ENCODE measurements at places on chromosomes 13 and 19.

DNA sequence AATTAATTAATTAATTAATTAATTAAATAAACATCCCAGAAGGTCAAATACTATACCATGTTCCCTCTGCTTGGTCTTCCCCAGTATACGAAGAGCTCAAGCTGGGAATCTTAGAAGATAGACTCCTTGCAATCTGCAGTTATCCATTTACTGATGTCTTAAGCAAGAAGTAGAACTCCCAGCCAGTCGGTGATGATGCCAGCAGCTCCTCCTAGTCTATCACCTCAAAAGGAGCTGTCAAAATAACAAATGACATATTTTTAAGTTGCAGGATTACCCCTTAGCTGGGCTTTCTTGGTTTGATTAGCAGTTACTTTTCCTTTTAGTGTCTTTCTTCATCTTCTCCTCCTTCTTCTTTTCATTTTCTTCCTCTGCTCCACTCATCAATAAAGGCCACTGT lies 6.0 kb upstream of the ZNF507 start:
- DNase-seq = no peak

GRCh38 chr13:98653463-98653985 lies 76.6 kb upstream of the STK24 start:
- peak; percentile 87 for DNase-seq

DNA sequence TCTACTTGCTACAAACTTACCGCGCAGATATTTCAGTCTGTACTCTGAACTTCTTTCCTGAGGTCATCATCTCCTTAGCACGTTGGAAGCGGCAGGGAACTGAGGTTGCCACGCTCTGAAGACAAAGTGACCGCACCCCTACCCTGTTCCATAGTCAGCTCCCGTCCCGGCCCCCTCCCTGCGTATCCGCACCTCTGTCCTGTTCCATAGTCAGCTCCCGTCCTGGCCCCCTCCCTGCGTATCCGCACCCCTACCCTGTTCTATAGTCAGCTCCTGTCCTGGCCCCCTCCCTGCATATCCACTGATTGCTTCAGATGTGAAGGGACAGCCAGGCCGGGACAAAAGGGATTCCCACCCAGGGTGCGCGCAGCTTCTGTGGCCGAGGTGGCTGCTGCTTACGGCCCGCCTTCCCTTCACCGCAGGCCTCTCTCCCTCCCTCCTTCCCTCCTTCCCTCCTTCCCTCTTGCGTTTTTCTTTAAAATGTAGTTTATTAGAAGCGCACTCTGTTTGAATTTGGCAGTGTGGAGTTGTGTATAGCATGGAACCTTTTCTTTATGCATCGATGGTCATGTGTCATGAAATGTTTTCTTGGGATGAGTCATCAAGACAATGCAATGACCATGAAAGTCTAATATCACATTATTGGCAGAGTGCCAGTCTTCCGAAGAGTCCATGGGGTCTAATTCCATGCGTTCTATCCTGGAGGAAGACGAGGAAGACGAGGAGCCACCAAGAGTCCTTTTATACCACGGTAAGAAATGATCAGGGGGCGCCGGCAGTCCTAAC lies 21.9 kb upstream of the NDUFS7 start:
- peak; percentile 83 for DNase-seq

DNA sequence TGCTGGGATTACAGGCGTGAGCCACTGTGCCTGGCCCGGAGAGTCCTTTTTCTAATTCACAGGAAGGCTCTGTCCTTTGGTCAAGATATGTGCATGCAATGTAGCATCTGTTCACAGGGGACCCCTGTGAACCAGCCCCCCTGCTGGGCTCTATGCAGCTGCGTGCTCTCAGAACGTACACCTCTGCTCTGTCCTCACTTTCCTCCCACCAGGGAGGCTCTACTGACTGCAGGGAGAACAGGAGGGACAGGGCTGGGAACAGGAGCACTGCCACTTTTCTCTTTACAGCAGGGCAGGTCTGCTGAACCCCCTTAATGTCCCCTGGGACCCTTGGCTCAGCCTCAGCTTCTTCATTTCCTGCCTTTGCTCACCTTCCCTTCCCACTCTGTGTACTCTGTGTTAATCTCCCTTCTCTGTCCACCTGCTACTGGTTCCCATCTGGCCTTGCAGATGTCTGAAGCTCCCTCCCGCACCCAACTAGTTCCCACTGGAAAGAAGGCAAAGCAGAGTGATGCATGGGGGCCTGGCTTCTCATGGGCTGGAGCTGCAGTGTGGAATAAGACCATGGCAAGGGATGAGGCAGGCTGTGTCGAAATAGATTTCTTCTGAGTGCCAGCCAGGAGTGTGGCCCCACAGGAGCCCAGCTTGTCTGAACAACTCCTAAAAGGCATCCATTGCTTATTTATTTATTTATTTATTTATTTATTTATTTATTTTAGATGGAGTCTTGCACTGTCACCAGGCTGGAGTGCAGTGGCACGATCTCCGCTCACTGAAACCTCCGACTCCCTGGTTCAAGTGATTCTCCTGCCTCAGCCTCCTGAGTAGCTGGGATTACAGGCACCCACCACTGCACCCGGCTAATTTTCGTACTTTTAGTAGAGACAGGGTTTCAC lies 7.2 kb downstream of the ADGRE2 start:
- DNase-seq = no peak

GRCh38 chr19:9971166-9971897 lies 35.0 kb upstream of the OLFM2 start:
- no peak for DNase-seq

GRCh38 chr19:8370176-8371010 lies 6.4 kb downstream of the ANGPTL4 start:
- no peak for DNase-seq

DNA sequence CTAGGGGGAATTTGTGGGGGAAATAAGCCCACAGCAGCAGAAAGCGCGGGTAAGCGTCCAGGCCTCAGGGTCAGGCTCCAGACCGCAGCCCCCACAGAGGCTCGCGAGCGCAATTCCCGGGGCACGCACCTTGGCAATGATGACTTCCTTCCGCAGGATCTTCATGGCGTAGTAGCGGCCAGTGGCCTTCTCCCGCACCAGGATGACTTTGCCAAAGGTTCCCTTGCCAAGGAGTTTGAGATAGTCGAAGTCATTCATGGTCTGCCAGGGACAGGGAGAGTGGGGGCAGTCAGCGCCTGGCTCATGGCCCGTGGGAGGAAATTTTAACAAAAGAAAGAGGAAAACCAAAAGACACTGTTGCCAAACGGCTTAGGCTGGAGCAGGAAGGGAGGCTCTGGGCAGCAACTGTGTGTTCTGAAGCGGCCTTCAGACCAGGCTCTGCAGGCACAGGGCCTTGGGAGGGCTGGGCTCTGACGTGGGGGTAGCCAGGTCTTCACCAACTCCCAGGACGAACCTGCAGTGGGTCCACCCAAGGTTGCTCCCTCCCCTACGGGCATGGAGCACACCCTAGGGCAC lies 15.4 kb upstream of the CCNP start:
- peak; percentile 83 for DNase-seq

GRCh38 chr13:72005455-72005854 lies 138.5 kb upstream of the DACH1 start:
- peak; percentile 7 for DNase-seq

DNA sequence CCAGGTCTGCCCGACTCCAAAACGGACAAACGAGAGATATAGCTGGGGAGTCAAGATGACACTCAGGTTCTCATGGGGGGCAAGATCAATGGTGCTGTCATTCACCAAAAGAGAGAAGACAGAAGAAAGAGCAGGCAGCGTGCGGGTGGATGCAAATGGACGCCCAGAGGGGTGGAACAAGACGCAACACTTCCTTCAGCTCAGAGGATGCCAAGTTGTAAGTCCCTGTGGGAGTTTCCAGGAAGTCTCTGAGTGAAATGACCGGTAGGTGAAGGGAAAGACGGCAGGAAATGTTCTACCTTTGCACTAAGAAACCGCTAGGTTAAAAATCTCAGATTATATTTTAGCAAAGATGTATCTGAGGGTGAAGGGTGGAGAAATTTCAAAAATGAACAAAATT lies 26.5 kb downstream of the TUBGCP3 start:
- DNase-seq = no peak

- DNase-seq = peak; percentile 51
These were observed 851 bp downstream of the ZNF320 start for GRCh38 chr19:52896431-52897137.
